Stimulated activated CD8-positive, alpha-beta memory T cell treated with anti-CD3 and anti-CD28 coated beads, Interleukin-4, amount 100 ng/mL, for 4 hours (primary cell): ENCODE measurements at places on chromosomes 1 and 21.

GRCh38 chr1:44660176-44660575, 14.1 kb downstream of the TMEM53 start:
- no peak for DNase-seq

- no peak for DNase-seq
These were observed 3.3 kb downstream of the RIMS3 start for GRCh38 chr1:40662151-40662550.

GRCh38 chr1:208245185-208245705, 1.1 kb upstream of the PLXNA2 start:
- peak; percentile 64 for DNase-seq

DNA sequence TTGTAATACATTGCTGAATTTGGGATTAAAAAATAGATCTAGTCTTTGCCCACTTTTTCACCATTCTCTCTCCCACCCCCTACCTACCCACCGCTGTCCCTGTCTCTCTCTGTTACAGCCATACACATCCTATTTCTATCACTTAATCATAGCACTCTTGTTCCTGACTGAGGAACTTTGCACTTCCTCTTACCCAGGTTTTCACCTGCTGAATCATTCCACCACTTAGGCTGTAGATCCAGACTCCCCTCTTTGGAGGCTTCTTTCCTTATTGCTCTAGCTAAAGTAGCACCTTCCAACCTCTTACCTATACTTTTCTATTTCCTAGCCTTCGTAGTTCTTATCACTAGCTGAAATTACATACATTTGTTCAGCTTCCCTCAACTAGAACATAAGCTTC, 59.6 kb downstream of the ATP6V1G3 start:
- no peak for DNase-seq

DNA sequence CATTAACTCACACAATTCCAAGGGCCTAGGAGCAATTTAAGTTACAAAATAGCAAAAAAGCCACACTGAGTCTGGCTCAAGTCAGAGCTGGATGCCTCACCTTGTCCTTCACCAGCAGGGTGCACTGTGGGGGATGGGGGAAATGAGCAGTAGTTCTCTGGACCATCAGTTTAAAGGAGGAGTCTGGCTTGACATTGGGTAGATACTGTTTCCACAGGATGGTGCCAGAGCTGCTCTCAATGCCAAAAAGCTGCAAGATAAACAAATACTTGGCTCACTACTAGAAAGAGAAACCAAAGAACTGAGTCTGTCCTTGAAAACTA, 18.8 kb downstream of the EMC1 start:
- DNase-seq, result no peak

DNA sequence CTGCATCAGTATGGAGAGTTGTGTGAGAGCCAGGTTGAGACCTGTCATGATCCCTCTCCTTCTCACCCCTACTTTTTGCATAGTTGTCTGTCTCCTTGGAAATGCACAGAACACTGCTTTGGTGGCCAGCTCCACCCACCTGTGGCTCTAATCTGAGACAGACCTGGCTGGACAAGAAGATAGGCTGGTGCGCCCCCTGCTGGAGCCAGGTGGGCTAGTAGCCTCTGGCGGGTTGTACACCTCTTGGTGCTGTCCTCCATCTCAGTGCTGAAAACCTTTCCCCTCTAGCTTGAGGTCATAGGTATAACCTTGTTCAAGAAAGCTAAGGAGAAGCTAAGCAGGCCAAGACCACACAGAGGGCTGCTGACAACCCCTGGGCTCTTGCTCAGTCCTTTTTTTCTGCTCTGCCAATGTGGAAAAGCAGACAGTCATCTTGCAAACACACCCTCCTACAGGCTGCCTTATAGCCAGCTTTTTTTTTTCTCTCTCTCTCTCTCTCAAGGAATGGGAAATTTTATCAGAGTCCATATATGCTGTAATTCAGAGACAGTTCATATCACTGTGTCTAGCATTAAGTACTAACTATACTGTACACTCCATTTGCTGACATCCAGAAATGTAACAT, 58.8 kb upstream of the SPATA6 start:
- DNase-seq, result no peak

DNA sequence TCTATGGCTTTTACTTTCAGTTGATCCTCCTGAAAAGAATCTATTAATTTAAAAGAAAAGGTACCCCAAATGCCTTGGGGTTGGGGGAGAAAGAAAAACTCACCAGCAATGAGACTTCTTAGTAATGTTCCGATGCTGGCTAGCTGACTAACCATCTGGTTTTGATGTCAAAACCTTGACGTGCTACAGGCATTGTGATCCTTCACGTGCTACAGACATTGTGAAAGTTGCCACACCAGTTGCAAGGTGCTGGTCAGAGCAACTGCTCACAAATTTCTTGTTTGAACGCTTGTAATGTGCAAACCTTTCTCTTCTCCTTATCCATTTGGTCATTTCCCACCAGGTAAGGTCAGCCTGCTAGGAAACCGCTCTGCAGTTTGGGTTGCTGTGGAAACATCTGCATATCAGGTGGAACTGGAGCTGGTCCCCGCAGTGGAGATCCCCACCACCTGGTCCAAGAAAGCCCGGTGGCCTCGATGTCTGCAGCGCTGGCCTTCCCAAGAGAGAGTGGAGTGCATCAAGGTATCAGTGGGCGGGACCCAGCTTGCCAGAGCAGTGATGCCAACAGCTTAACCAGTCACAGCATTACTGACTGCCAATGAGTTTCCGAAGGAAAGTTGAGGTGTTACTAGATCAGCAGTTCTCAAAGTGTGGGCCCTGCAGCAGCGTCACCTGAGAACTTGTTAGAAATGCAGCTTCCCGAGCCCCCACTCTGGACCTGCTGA, 16.1 kb downstream of the MAB21L3 start:
- DNase-seq, result no peak

- DNase-seq, result no peak
These were observed 89.0 kb upstream of the CD34 start for GRCh38 chr1:207999972-208000371.
